Occipital lobe (tissue), 3 donors: ENCODE measurements at places on chromosomes 7 and 10.

- no peak for DNase-seq
Measured at GRCh38 chr7:155580367-155580766, 34.0 kb upstream of the CNPY1 start.

DNA sequence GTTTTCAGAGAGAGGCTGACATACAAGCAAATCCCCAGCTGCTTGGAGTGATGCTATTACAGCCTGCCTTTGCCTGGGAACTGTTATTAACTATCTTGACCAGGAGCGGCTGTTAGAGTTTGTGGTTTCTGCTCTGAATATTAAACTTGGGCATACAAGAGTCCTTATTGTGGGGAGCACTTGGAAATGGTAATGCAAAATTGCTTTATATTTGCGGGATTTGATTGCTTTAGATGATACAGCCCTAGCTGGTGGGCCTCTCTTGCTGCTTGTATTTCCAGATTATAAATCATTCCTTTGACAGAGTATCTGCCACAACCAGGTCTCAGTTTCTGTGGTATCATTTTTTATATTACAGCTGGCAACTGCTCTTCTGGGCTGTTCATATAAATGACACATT lies 101.9 kb upstream of the FAM204A start:
- DNase-seq, result no peak

DNA sequence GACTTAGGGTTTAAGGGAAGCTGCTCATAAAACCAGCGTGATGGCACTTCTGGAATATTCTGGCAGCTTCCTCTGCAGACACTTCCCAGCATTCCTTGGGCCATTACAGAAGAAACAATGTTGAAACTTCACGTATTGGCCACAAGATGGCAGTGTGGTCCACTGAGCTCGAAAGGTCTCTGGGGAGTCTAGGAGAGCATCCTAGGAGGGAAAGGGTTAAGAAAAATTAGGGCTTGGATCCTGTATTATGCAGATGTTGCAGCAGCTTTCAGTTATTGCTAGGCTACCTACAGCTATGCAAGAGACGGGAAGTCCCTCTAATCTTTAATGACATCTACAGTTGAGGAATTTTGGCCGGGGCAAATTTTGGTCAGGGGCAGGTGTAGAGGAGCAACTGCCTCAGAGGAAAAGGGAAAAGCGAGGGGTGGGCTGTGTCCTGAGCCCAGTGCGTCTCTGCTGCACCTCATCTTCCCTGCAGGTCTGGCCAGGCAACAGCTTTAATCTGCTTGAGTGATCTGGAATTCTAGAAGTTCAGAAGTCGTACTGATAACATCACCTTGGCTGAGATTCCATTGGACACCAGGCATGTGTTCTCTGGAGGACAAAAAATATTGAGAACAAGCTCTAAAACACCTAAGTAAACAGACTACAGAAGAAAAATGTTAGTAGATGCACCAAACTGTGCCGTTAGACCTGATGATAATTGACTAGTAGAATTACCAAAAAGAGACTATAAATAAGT lies 220.8 kb upstream of the PRSS58 start:
- no peak for DNase-seq

GRCh38 chr7:26397332-26397731 lies 105.7 kb downstream of the SNX10 start:
- no peak for DNase-seq

- DNase-seq, result no peak
Measured at GRCh38 chr7:150755473-150756099, 18.4 kb downstream of the GIMAP5 start.

- no peak for DNase-seq
Measured at GRCh38 chr10:80158126-80158525, 25.6 kb downstream of the PLAC9 start.

DNA sequence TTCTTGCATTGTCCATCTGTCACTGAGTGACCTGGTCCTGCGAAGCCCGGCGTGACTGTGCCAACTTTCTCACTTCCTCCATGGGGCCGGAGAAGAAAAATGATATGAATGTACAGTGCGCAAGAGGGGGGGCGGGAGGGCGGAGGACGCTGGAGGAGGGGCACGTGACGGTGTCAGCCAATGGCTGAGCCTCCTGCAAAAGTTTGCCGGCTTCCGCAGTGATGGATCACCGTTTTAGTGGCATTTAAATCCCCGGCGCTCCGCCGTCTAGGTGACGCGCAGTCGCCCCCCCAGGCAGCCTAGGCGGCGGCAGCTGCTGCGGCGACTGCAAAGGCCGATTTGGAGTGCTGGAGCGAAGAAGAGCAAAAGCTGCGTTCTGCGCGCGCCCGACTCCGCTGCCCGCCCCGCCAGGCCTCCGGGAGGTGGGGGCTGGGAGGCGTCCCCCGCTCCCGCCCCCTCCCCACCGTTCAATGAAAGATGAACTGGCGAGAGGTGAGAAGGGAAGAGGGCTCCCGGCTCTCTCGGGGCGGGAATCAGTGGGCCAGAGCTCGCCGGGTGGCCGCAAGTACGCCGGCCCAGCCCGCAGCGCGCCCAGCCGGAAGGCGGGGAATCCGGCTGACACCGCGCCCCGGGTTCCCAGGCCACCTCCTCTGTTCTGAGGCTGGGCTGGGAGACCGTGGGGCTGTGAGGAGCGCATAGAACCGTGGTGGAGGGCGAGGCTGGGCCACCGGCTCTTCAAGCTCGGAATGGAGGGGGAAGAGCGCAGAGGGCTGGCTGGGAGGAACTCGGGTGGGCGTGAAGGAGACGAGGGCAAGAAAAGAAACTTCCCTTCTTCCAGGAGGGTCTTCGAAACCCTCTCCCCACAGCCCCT lies at the start of gene HOXA1:
Gene HOXA1 (minus strand): TSS at position 104 of the 871 bp plus-strand sequence. CDS start 88 bp downstream, at position 16.
- no peak for DNase-seq
